Smooth muscle cell of bladder (primary cell): ENCODE measurements at places on chromosomes 4 and X. TPM values are rescaled to one million over a fixed set of nuclear protein-coding genes. Genes with fewer than 3 reads are reported as not detected.

The RTL3 gene
- total RNA-seq = not detected in 2 replicates

The COQ2 gene
- 13.7 and 18.3 TPM in 2 replicates for total RNA-seq

The HOPX gene
- total RNA-seq = under 0.01 and 0.46 TPM in 2 replicates

The CCNA2 gene
- total RNA-seq = 5.3 and 6.2 TPM in 2 replicates

The GPR82 gene
- total RNA-seq = not detected in 2 replicates

The BLOC1S4 gene
- total RNA-seq = 14.1 and 16.7 TPM in 2 replicates

The VSIG4 gene
- total RNA-seq = not detected in 2 replicates

The MAGEB17 gene
- total RNA-seq = not detected in 2 replicates

The GC gene
- not detected in 2 replicates for total RNA-seq

The TENT5D gene
- total RNA-seq = not detected in 2 replicates

The BANK1 gene
- 0.57 and 0.65 TPM in 2 replicates for total RNA-seq

The LCORL gene
- 5.6 and 5.8 TPM in 2 replicates for total RNA-seq

The CXCR3 gene
- total RNA-seq = not detected in 2 replicates

The IL3RA gene
- 0.09 TPM in 1 of 2 replicates, not detected in the other for total RNA-seq

The GK gene
- total RNA-seq = 24.3 and 40.1 TPM in 2 replicates

The CACNA1F gene
- not detected in 2 replicates for total RNA-seq

The NDUFB11 gene
- total RNA-seq = 67.1 and 81.1 TPM in 2 replicates

The CXCL11 gene
- total RNA-seq = 0.14 TPM in 1 of 2 replicates, not detected in the other

The NAP1L3 gene
- total RNA-seq = 1.6 and 2.9 TPM in 2 replicates

The GAGE1 gene
- total RNA-seq = under 0.01 TPM in 1 of 2 replicates, not detected in the other

The HPGD gene
- under 0.01 and 0.09 TPM in 2 replicates for total RNA-seq

The CD40LG gene
- not detected in 2 replicates for total RNA-seq

The CSN2 gene
- total RNA-seq = not detected in 2 replicates

The AFF2 gene
- under 0.01 TPM in 1 of 2 replicates, not detected in the other for total RNA-seq

The NPY2R gene
- total RNA-seq = under 0.01 TPM in 1 of 2 replicates, not detected in the other

The FAM47E gene
- 0.28 and 1.4 TPM in 2 replicates for total RNA-seq

The MAOA gene
- total RNA-seq = 4.8 and 9.0 TPM in 2 replicates

The GPR34 gene
- not detected in 2 replicates for total RNA-seq

The TLR10 gene
- not detected in 2 replicates for total RNA-seq

The ASMT gene
- not detected in 2 replicates for total RNA-seq

The HSD17B11 gene
- total RNA-seq = 40.0 and 42.0 TPM in 2 replicates

The FGF13 gene
- total RNA-seq = 2.2 and 4.8 TPM in 2 replicates
